Type B pancreatic cell (in vitro differentiated cells): ENCODE measurements at places on chromosomes 13 and 19.

DNA sequence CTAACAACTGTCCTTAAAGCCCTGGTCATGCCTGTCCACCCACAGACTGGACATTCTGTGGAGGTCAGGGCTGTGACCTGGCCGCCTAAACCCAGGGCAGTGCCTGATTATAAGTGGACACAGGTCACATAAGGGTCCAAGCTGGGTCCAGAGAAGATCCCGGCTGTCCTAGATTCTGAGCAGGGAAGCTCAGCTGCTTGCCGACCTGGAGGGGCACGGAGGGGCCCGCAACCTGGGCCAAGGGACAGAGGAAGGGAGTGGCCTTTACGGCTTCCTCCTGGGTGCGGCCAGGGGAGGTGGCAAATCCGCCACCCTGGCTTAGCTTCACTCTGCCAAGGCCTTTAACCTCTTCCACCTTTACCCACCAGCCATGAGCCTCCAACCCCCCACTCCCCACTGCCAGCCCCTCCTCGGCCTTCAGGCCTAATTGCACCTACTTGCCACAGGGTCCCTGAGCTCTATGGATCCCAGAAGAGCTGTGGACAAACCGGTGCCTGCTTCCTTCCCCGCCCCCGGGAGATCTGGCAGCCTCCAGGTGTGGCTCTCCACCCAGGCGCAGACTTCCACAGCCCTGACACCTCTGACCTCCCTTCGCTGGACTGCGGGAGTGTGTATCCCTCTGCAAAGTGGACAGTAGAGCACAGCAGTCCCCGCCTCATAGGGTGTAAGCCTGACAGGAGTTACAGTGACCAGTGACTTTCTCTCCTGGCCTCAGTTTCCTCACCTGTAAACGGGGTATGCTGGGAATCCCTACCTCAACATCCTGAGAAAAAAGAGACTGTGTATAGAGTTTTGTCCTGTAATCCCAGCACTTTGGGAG is 1.7 kb downstream of the CD320 start:
- peak; percentile 66 for DNase-seq

DNA sequence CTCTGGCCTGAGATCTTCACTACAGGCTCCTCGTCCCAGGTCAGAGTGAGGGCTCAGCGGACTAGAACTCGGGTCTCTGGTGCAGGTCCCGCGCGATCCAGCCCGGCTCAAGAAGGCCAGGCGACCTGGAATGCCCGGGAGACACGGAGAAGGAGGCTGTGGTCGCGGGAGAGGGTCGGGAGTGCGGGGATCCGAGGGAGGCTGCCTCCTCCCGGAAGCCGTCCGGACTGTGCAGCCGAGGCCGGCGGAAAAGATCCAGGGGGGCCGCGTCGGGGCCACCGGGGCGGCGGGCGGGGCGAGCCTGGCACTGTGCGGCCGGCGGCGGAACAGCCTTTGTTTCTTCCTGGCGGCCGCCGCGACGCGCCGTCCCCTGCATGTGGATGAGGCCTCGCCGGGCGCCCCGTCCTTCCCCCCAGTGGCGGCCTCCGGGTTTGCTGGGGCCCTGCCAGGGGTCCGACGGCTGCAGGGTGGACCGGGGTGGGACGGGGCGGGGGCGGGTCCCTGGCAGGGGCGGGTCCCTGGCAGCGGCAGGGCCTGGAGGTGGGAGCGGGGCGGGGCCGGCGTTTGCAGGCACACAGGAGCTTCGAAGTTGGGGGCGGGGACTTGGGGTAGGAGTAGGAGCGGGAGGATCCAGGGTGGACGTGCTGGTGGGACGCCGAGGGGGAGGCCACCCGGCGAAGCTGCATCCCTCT is 1.0 kb upstream of the SLC7A10 start:
- DNase-seq = no peak

GRCh38 chr13:41019578-41020347 is 647 bp upstream of the ELF1 start:
- DNase-seq = no peak

DNA sequence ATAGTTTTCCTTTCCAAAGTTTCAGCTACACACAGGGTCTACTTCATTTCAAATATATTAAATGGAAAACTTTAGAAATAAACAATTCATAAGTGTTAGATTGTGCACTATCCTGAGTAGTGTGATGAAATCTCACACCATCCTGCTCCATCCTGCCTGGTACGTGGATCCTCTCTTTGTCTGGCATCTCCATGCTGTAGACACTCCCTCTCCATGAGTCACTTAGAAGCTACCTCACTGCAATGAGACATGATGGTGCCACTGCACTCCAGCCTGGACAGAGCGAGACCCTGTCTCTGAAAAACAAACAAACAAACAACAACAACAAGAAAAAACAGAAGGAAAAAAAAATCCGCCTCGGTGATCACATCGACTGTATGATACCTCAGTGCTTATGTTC is 191.8 kb downstream of the PCCA start:
- DNase-seq = no peak

DNA sequence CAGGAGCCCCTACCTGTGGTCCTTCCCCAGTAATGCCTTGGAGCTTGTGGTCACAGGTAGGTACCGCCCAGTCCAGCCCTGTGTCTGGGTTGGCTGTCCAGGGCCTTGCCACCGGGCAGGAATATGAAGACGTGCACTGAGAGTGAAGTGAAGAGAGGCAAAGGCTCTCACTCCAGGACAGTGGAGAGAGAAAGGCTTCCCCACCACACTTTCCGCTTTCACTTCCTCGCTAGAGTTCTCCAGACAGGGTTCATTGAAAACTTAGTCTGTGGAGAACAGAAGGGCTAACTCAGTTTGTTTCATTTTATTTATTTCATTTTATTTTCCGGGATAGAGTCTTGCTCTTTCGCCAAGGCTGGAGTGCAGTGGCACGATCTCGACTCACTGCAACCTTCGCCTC is 14.2 kb downstream of the FCAR start:
- peak; percentile 51 for DNase-seq

DNA sequence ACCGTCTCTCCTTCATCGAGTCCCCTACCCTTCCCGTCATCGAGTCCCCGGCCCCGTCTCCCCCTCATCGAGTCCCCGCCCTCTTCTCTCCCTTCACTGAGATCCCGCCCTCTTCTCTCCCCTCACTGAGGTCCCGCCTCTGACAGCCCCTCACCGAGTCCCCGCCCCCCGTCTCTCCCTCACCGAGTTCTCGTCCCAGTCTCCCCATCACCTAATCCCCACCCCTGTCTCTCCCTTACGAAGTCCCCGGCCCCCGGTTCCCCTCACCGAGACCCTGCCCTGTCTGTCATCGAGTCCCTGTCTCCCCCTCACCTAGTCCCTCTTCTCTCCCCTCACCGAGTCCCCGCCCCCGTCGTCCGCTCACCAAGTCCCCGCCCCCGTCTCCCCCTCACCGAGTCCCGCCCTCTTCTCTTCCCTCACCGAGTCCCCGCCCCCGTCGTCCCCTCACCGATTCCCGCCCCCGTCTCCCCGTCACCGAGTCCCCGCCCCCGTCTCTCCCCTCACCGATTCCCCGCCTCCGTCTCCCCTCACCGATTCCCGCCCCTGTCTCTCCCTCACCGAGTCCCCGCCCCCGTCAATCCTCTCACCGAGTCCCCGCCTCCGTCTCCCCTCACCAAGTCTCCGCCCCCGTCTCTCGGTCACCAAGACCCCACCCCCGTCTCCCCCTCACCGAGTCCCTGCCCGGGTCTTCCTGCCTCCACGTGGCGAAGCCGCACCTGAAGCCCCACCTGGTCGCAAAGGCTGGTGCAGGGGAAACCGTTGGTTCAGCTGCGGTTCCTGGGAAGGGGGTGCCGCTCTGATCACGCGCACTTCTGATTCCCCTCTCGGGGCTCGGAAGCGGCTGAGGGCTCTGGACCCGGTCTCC is 23.9 kb upstream of the ZNF846 start:
- DNase-seq = peak; percentile 92

DNA sequence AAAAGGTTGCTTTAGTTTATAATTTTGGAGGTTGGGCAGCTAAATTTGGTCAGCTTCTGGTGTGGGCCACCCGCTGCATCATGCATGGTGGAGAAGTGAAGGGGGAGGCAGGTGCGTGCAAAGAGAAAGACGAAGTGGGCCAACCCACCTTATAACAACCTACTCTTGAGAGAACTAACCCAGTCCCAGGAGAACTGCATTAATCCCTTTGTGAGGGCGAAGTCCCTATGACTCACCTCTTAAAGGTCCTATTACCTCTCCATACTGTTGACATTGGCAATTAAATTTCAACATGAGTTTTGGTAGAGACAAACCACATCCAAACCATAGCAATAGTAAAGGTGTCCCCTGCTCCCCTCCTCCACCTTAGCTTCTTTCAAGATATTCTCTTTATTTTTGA is 7.7 kb upstream of the FGF9 start:
- DNase-seq = no peak

DNA sequence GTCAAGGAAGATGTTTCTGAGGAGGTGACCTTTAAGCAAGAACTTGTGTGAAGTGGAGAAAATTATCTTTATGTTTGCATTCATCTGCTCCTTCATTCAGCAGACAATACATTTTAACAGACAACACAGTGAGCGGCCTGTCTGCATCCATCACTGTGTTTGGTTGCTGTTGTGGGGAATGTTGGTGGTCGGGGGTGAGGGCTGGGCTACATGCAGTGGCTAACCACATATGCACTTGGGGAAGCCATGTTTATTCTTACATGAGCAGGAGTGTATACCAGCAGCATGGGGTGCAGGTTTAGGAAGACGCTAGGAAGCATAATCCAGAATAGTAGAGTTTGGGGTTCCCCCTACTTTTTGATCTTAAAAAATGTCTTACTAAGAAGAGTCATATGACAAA is 66.4 kb downstream of the DHRS12 start:
- no peak for DNase-seq

DNA sequence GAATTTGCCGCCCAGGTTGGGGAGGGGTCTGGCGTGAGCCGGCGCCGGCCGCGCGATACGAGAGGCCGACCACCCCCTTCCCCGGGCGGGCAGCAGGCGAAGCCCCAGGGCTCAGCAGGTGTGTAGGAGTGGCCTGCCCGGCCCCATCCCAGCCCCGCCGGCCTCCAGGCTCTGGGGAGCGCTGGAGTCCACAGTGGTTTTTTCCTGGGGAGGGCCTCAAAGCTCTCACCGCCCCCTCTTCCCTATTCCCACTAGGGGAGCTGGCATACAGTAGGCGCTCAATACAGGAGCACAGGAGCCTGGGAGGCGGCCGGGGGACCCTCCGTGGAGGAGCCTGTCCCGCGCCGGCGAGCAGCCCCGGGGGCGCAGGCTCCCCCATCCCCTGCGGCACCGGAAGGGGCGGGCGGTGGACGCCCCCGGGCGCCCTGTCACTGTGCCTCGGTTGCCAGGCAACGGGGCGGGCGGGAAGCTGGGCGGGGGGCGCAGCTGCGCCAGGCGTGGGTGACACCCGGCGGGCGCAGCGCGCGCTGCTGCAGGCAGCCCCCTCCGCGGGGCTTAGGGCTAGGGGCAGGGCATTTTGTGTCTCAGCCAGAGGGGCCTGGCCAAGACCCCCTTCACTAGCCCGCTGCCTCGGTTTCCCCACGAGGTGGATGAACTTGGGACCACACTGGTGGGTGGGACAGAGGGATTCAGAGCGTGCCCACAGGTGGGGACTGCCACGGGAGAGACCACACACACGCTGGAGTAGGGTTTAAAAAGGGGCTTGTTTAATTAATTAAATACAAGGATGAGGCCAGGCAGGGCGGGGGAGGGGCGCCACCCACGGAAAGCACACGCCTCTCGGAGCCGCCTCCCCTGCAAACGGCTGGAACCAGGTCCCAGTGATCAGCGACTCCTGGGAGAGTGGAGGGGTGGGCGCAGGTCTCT is 3.6 kb upstream of the REXO1 start:
- no peak for DNase-seq

GRCh38 chr13:24629320-24629719 is 50.9 kb upstream of the ATP12A start:
- DNase-seq = no peak

DNA sequence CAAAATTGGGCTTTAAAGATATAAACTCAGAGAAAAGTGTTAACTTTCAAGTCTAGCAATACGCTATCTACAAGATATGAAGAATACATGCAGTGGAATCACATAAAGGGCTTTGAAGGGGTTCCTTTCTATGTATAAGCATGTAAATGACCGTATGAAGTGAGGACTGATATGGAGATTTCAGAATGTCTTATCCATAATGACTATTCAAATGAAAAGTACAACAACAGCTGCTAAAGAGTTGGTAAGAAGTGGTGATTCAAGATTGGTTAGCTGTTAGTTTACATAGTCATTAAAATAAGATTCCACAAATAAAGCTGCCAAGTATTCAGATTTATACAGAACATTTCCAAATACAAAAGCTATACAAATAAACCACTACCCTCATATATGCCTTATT is 153.4 kb upstream of the STARD13 start:
- no peak for DNase-seq

- no peak for DNase-seq
These were observed 134.0 kb downstream of the UFM1 start for GRCh38 chr13:38483623-38484022.
